NCI-H1105 treated with DMSO at 0.1 percent for 48 hours (cell line): ENCODE measurements at places on chromosomes 1 and 21.
A peak's percentile ranks its signal among the peaks of the same experiment; 100 is the strongest.

DNA sequence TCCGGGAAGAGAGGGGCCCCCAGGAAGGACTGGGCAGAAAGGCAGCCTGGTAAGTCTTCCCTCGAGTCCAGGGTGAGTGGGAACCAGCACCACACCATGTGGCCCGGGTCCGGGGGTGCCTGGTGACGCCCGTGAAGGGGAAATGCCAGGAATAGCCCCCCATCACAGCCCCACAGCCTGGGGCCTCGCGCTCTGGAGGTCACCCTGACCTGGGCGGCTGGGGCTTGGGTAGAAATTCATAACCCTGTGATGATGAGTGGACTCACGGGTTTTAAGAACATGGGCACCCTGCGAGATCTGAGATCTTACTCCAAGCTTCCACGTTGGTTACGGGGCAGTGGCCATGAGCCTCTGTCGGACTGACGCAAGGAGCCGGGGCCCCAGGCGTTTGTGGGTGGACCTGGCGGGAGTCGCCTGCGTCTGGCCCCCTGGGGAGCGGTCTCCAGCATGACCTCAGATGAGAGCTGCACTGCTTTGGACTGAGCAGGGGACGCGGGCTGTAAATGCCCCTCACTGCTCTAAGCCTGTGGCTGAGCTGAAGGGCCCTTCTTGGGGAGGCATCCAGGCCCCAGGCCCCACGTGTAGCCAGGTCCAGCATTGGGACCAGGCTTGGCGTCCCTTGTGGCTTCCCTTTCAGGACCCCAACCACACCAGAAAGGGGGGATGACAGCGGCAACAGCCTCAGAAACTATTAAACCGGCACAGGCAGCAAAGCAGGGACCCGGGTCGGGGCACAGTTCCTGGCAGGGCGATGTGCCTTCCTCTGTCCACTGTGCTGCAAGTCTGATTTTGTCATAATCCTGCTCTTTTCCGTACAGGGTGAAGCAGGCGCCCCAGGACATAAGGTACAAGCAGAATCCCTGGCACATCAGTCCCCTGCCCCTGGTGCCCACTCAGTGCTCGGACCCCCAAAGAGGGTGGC, 60.0 kb downstream of the SLC19A1 start:
- no peak for DNase-seq

- DNase-seq, result no peak
These were observed 10.5 kb downstream of the SLX9 start for GRCh38 chr21:44950351-44950750.

DNA sequence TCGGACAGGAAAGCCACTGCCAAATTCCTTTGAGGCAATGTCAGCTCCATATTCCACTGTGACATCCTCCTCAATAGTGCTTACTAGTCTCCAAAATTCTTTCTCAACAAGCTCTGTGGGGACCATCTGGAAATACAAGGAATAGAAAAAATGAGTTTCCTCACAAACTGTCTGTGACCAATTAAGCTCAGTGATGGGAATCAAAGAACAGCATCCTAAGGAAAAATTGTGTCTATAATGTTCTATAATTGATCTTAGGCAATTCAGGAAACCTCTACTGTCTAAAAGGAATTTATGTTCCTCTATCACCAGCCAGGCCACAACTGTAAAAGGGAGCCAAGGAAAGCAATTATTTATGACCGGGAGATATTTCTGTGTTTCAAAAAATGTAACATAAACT, 46.1 kb upstream of the SYT2 start:
- DNase-seq, result no peak

DNA sequence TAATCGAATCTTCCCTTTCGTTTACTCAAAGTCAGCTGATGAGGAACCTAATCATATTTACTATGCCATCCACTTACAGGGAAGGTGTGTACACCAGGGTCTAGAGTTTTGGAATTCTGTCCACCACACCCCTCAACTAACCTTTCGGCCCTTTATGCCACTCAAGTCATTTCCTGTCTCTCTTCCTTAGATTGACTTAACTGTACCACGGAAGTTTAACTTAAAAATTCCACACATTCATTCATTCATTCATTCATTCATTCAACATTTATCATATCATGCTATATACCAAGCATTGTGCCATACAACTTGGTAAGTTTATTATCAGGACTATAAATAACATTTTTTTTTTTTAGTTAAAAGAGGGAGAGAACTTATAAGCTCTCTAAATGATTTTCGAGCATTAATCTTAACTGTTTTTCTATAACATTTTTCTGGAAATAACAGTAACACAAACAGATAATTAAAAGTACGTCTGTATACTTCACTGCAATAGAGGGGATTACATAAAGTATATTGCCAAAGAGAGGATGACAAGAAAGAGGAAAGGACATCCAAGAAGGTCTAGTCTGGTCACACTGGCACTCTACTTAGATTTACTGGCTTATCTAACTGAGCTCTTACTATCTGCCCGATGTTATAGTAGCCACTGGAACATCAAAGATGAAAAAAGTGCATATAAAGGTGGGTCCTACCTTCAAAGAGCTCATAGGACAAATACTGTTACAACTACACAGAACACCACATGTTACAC, 243.7 kb downstream of the PBX1 start:
- no peak for DNase-seq

DNA sequence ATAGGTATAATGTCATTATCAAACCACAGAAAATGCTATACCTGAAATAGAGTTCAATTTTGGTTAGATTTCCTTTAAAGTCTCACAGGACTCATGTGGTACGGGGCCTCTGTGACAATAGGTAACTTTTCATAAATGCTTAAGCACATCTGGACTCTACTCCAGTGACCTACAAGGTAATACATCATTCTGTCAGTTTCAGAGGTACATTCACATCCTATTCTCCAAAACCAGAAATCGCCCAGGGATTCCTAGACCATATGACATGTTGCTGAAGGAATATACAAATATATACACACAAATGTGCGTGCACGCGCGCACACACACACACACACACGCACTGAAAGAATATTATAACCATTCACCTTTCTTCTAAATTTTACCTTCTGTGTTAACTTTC, 311.8 kb downstream of the SMYD3 start:
- DNase-seq, result no peak

DNA sequence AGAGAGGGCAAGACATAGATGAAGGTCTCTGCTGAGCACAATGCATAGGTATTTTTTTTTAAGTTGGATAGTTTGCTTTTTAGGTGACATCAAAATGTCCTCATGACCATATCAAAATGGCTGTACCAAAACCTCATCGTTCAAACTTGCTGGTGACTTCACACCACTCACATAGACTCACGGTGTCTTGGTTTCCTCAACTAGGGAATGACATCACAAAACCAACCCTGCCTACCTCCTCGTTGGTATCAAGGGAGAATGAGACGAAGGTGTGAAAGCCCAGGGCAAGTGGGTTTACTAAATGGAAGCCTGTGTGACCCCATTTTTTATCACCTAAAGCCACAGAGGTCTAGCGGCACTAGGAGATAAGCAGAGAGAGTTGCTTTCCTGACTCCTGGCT, 1.6 kb downstream of the PIGR start:
- no peak for DNase-seq

- DNase-seq, result no peak
These were observed 16.0 kb downstream of the SPATA21 start for GRCh38 chr1:16421201-16421600.

DNA sequence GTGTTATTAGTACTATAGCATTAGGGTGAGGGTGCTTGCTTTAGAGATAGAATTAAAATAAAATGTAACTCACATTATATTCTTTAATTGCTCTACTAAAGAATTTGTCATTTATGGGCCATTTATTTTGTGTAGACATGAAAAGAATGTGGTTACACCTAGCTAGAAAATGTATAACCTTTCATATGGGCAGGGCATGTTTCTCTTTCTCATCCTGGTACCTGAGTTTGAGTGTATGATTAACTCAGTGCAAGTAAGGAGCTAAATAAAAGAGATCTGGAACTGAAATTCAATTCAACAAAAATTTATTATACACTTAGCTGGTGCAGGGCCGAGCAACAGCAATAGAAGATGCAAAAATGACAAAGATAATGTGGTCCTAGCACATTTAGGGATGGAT, 47.4 kb downstream of the MAP3K7CL start:
- no peak for DNase-seq

DNA sequence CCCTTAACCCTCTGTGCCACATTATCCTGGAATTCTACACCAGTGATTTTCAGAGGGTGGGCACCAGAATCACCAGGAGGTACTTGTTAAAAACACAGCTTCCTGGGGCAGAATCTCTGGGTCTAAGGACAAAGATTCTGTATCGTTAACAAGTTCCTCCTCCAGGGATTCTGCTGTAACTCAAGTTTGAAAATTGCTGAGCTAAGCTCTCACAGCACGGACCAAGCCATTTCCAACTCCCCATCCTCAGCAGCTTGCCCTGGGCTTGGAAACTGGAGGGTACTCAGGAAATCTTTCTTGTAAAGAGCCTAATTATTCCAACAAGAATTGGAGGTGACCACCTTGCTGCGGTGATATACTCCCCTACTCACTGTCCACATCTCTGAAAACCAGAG, 48.8 kb downstream of the TMCO4 start:
- no peak for DNase-seq

DNA sequence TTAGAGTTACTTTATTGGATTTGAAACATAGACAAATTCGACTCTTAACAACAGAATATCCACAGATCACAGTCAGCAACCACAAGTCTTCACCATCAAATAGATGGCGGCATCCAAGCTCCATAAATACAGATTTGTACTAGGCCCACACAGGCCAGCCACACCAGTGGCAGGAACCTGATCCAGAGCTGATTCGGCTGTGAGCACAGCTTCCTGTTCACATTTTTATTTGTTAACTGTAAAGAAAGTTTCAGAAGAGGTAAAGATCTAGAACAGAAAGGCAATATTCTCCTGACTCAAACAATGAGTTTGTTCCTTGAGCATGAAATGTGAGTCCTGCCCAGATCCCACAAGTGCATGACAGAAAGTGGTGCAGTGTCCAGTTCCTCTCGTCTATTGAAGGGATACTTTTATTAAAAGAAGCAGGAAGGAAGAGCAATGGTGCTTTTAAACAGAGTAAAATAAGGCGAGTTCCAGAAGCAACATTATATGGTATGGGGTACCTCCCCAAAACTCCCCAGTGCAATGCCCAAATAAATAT, 205.8 kb downstream of the SLC45A1 start:
- DNase-seq, result no peak

GRCh38 chr1:5551274-5551975, 440.8 kb downstream of the NPHP4 start:
- peak; percentile 97 for DNase-seq

DNA sequence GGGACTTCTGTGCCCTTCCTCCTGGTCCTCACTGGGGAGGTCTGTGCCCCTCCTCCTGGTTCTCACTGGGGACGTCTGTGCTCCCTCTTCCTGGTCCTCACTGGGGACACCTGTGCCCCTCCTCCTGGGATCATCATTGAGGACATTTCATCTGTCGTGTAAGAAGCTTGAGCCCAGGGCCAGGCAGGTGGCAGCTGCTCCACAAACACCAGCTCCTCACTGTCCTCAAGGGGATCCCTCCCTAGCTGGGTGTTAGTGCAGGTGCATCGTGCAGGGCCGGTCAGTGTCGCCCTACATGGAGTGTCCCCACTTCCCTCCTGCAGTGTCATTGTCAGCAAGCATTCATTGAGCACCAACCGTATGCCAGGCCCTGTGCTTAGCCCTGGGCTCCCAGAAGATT, 312.7 kb downstream of the PTPRU start:
- no peak for DNase-seq

DNA sequence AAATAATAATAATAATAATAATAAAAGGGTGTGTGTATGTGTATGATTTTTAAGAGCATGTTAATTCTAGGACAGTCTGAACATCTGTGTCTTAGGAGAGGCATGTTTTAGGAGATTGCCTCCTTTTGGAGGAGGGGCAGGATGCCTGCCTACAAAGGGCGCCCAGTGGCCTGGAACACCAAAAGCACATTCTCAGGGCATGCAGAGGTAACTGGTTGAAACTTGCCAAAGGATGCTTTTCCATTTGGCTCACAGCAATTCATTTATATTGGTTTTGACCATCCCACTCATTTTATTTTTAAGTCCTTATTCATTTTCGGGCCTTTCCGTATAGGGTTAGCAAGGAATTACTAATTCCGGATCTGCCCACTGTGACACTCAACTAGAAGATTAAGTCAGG, 21.1 kb upstream of the LAMC2 start:
- no peak for DNase-seq

DNA sequence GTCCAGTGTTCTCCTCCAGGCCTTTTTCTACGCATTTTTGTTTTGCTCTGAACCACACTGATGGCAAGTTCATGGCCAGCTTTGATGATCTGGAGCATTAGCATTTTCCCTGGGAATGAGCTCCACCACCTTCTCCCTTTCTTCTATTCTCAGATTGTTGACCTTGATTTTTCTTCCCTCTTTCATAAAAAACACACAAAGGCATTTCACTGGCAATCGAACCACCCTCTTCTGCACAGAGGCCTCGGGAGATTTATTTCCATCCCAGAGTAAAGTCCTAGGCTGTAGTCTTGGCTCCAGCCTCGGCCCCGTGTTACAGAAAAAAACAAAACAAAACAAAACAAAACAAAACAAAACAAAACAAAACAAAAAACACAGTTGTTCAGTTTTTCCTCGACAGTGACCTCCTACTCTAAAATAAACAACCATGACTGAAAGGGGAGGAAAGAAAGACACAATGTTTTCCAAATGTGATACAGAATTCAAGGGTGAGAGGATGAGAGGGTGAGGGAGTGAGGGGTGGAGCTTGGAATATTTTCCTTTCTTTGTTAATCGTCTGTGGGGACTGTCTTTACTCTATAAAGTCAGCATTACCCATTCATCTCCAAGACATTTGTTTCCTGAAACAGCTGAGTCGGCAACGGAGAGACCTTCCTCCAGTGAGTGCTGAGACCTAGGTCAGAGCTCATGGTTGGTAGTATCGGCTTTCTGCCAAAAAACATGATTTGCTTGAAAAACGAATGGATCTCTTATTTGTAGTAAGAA, 29.8 kb upstream of the RNF186 start:
- no peak for DNase-seq

DNA sequence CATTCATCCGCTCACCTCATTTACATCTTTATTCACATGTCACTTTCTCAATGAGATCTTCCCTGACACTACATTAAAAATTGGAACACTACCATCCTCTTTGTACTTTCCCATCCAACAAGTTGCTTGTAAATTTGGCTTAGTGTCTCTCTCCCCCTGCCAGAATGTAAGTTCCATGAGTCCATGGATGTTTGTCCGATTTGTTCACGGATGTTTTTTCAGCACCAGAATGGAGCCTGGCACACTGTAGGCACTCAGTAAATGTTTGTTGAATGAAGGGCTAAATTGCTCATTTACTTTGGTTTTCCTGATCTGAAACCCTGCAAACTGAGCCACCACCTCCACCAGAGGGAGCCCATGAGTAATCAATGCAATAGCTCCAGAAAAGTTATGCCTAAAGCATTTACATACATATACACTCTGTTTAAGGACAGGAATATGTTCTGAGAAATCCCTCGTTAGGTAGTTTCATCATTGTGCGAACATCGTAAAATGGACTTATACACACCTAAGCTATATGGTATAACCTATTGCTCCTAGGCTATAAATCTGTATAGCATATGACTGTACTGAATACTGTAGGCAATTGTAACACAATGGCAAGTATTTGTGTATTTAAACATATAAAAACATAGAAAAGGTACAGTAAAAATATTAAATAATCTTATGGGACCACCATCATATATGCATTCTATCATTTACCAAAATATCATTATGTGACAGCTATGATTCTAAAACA, 2.8 kb upstream of the EYA3 start:
- DNase-seq, result peak; percentile 60
